Sciatic nerve (tissue), 2 donors: ENCODE measurements at places on chromosomes 1 and 21.
A peak's percentile ranks its signal among the peaks of the same experiment; 100 is the strongest.

- DNase-seq: no peak
Observed at GRCh38 chr21:26935977-26936376, 30.9 kb downstream of the ADAMTS5 start.

GRCh38 chr1:38444770-38445442, 398.3 kb upstream of the POU3F1 start:
- DNase-seq: no peak

DNA sequence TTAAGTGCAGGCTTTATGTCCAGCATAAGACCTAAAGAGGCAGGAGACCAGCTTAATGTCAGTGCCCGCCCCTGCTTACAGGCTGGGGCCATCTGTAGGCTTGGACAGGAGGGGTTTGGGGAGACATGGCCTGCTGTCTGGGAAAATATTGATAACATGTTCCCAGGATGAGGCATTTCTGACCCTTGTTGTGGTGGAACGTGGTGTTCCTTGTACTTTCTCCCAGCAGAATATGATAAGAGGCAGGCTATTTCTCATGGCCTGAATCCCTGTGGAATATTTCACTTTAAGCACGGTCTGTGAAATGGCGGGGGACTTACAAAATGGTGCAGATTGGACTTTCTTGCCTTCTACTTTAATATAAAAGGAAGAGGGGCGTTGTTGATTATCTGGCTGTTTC, 41.9 kb upstream of the PLA2G5 start:
- DNase-seq: no peak

DNA sequence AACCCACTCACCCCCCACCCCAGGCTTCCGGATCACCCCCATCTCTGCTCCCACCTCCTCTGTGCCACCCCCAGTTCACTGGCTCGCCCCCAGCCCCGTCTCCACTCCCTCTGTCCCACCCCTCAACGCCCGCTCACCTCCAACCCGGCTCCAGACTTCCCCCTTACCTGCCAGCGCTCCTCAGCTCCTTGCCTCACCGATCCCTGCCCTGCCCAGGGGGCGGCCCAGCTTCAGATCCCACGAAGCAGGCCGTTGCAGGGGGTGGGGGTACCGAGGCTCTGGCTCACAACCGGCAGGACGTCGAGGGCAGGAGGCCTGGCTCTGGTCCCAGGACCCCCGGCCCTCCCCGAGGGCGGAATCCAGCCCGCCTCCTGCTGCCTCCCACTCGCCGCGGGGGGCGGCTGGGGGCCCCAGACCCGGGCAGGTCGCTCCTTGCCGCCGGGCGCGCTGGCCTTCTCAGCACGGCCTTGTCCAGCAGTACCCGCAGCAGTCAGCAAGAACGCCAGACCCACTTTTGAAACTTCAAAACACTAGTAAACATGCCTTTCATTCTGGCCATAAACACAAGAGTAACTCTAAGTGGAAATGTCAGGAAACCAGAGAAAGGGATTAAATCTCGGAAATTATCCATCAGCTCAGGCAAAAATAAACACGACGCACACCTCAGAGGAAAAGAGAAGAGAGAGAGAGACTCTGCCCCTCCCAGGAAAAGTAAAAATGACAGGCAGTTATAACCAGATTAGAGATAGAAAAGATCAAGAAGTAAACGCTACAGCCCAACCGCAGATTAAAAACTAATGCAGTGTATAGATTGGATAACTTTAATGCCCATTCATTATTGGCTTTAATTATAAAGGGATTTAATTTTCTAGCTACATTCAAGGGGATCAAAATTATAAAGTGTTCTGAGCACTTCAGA, 1.0 kb upstream of the FAM89A start:
- peak; percentile 62 for DNase-seq

DNA sequence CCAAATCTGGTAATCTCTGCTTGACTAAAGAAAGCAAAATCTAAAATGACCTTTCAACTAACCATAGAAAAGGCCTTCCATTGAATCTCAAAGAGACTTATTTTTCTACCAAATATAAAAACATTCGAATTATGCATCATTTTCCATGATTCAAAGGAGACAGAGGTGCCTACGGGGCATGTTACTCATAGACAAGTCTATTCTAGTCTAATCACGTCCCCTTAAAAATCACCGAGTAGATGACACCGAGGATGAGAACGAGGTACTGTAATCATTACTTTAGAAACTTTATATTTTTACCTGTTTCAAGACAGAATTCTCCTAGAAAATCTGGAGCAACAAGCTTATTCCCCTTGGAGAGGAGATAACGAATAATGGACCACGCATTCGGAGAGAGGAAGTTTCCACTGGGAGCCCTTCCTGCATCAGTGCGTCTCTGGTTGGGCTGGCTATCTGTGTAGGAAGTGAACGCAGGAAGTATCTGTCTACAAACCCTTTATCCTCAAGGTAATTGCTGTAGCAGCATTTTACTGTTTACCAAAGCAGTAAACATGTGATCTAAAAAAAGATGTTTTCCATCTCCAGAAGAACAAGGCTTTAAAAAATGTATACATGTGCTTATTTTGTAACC, 9.5 kb downstream of the ERG start:
- DNase-seq: no peak

- DNase-seq: no peak
Observed at GRCh38 chr1:209766051-209766450, 10.2 kb downstream of the TRAF3IP3 start.

DNA sequence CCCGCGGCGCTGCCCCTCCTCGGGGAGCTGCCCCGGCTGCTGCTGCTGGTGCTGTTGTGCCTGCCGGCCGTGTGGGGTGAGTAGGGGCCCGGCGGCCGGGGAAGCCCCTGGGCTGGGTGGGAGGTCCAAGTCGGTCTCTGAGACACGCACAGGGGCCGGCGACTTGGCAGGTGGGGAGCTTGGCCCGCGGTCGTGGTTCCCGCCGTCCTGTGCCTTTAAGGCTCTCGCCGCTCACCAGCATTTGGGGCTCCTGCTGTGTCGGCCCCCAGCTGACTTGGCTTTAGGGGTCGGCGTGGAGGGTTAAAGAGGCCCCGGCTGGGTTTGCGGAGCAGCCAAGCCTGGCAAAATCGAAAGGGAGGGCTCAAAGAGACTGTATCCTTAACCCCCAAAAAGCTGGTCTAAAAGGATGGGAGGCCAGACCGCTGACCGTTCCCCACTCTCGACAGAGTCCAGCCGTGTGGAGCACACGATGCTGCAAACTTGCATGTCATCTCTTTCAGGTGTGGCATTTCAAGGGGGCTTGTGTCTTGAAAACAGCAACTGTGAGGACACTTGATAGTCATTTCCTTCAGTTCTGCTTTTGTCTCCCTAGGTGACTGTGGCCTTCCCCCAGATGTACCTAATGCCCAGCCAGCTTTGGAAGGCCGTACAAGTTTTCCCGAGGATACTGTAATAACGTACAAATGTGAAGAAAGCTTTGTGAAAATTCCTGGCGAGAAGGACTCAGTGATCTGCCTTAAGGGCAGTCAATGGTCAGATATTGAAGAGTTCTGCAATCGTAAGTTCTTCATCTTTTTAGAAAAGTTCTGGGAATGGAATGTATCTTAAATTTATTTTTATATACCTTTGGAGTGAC, 540 bp downstream of the CD55 start:
- DNase-seq: no peak

DNA sequence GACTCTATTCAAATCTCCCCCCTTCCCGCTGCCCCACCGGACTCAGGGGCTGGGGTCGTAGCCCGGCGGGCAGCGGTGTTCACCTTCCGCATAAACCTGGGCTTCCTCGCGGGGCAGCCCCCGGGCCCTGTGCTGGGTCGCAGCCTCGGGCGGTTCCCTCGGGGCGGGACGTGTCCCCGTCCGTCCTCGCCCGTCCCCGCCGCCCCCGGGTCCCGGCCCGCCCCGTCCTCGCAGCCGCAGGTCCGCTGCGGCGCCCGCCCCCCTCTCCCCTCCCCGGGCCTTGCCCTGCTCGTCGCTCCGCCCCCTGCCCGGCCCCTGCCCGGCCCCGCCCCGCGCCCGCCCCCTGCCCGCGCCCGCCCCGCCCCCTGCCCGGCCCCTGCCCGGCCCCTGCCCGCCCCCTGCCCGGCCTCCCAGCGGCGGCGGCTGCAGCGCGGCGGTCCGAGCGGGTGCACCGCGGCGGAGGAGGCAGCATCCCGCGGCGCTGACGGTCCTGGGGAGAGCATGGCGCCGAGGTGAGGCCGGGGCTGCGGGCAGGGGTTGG, at the start of gene COL18A1:
TSS of gene COL18A1 (plus strand) at position 436 of the 541 bp plus-strand sequence. CDS start at position 502, 66 bp downstream.
- DNase-seq: peak; percentile 81

GRCh38 chr1:10888291-10888690, 91.8 kb upstream of the CASZ1 start:
- DNase-seq: no peak

DNA sequence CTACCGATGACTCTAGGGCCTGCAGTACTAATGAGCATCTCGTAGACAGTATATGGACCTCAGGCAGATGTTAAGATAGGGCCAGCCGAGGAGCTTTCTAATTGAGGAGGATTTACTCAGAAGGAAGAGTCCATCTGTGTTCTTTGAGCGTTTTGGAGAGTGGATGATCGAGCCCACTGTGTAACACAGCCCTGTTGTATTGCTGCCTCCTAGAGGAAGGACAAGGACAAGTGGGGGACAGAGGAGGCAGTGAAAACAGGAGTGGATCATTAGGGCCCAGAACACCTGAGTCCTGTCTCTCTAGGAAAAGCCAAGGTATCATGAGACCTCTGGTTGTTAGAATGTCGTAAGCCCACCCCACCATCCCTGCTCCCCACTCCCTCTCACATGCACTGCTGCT, 62.9 kb downstream of the TBX19 start:
- DNase-seq: no peak

- no peak for DNase-seq
Observed at GRCh38 chr1:214327514-214327913, 46.6 kb downstream of the SMYD2 start.

DNA sequence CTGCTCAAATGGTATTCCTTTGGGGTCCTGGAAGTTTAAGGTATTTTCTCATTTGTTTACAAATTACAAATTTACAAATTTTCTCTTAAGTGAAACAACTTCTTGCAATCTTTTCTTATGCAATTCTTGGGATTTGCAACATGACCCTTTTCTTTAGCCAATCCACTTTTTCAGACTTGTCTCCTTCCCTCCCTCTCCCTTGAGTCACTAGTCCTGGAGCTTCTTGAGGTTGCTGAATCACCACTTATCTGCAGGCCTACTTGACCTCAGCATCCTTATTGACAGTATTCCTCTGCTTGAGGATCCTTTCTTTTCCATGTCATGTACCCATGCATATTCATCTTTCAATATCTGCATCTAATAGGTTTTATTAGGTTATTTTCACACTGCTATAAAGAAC, 302.8 kb upstream of the ADAMTS5 start:
- no peak for DNase-seq

- no peak for DNase-seq
Observed at GRCh38 chr1:65791396-65791795, 1.3 kb upstream of the PDE4B start.
